T-helper 1 cell (primary cell): ENCODE measurements at places on chromosomes 2 and 18.

DNA sequence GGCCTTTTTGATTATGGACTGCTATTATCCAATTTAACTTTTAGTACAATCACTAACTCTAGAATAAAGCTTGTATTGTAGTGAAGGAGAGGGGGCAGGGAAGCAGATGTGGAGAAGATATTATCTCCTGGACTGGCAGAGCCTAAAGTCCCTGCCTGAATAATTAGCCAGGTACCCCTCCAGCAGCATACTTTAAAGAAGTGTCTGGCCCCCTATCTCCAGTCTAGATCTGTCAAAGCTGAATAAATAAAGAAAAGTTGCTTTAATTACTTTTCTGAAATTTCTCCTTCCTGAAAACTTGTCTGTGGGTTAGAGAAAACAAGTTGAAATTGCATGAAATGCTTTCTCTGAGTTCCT is 258.2 kb downstream of the SLC8A1 start:
- no peak for DNase-seq

DNA sequence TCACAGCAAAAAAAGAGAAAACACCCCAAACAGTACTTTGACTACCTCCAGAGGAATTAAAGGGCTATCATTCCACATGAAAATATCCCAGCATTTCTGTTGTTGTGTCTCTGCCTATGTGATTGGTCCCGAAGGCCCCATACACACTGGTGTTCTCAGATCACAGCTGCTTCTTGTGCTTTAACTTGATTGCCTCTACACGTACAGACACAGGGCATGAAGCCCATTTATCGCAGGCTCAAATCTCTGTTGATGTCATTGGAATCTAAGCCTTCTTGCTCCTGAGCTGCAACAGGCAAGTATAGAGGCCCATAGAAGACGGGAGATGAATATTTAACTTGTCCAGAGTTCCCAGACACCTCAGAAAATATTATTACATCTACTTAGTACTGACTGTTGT is 405.2 kb downstream of the NCKAP5 start:
- DNase-seq: no peak

- DNase-seq: peak; percentile 57
Observed at GRCh38 chr2:112749755-112750559, 14.5 kb downstream of the CKAP2L start.

GRCh38 chr2:133606616-133607015 is 38.4 kb upstream of the NCKAP5 start:
- no peak for DNase-seq

DNA sequence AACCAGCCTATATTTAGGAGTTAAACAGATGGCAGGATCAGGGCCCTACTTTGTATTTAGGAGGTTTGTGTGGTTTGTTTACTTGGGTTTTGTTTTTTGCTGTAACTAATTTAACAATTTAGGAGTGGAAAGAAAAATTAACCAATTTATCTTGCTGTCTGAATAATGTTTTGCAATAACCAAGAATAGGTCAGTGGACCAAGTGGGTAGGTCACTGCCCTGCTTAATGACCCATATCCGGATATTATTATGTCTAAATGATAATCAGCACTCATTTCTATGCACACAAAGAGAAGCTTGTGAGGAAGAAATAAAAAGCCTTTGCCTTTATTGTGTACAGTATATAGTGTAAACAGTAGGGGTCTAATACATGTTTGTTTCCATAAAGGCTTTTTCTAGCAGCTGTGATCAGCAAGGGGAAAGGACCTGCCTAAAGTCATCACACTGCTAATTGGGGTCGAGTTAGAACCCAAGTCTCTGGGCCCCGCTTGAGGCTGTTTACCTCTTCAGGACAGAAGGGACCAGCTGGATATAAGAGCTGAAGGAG is 76.6 kb downstream of the TGOLN2 start:
- DNase-seq: no peak

DNA sequence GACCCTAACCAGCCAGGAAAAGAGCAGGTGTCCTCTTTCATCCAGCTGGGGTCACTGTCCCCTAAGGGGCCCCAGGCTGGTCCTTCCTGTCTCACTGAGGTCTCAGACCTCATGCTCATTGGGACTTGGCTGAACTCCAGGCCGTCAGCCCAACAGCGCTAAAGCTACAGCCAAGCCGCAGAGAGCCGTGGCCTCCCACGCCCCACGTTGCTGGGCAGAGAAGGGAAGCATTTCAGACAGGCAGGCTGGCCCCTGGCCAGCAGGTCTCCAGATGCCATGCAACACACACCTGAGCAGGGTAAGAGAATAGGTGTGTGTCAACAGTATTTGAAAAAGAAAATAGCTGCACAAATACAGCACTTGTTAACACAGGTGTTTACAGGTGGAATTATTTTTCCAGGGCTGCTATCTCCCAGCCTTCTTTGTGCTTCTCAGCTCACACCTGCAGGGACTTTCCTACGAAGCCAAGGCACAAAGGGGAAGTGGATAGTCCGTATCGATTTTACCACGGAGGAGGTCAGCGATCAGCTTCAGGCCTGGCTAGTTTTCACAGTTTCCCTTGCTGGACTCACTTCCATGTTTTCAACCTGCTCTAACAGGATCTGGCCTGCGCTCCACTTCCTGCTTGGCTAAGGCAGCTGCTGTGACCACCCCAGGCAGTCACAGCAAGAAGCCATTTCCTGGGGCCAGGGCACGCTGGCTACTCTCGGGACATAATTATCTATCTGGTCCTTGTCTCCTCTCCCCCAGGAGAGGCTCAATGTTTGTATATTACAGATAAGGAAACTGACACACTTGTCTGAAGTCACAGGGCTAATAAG is 156.1 kb upstream of the ID2 start:
- no peak for DNase-seq

DNA sequence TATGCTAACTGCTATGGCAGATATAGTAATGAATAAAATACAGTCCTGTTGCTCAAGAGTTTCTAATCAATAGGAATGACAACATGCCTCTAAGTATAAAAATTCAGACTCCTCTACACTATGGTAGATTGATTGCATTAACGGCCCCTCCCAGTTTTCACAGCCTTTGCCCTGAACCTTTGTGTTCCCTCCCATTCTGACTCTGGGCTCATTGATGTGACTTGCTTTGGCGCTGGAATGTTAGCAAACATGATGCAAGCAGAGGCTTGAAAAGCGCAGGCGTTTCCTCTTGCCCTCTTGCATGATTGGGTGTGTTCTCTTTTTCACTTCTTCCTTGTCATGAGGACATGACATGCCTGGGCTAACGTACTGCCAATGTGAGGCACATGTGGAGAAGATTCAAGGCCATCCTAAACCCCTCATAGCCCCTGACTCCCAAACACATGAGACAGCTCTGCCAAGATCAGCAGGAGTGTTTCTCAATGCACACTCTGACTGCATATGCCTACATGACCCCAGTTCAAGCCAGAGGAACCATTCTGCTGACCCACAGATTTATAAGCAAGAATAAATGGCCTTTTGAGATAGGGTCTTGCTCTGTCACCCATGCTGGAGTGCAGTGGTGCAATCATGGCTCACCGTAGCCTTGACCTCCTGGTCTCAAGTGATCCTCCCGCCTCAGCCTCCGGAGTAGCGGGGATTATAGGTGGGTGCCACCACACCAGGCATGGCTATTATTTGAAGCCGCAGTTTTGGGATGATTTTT is 49.7 kb upstream of the CD28 start:
- no peak for DNase-seq

GRCh38 chr2:27566628-27567027 is 16.2 kb upstream of the ZNF512 start:
- no peak for DNase-seq

DNA sequence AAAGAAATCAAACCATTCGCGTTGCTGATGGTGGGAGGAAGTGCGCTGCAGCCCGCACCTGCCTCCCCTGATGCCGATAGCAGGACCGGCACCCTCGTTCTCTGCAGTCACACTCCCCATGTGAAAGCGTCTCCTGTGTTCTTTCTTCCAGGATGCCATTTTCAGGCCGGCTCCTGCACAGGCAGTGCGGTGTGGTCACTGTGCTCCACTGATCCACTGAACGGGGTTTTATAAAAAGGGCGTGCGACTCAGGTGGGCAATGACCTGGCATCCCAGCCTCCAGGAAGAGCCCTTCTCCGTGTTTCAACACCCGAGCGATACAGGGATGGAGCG is 88.3 kb upstream of the SNTG2 start:
- no peak for DNase-seq

GRCh38 chr2:43029186-43029585 is 197.2 kb downstream of the ZFP36L2 start:
- no peak for DNase-seq

- no peak for DNase-seq
Observed at GRCh38 chr2:68125821-68126220, 31.9 kb upstream of the PNO1 start.

DNA sequence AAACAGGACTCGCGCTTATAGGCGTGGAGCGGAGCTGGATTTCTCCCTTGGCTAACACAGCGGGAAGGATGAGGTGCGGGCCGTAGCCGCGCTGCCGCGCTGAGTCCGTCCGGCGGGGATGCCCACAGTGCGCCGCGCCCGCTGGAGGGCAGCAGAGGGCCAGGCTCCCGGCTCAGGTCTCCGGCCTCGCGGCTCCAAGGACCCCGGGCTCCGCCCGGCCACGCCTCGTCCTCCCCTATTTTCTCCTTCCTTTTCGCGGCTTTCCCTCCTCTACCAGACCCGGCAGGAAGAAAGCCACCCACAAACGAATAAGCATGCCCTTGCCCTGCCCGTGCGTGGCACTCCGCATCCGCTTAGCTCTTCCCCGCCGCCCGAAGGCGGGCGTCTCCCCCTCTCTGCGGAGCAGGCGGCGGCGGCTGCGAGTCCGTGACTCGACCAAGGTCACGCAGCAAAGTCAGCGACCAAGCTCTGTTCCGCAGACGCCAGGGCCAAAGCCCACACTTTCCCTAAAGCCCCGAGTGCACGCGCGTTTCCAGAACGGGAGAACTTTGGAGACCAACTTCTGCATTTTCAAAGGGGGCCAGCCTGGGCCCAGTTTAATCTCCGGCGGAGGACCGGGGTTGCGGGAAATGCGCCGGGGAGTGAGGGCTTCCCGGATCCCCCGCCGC is 48.5 kb downstream of the KCNIP3 start:
- DNase-seq: peak; percentile 45

GRCh38 chr2:169573160-169573973 is at the start of gene FASTKD1:
TSS of gene FASTKD1 (minus strand) at chr2:169573865. CDS start at chr2:169572029, 1,836 bp downstream.
- DNase-seq: peak; percentile 89

GRCh38 chr18:36536426-36536825 is 238.9 kb downstream of the FHOD3 start:
- no peak for DNase-seq

DNA sequence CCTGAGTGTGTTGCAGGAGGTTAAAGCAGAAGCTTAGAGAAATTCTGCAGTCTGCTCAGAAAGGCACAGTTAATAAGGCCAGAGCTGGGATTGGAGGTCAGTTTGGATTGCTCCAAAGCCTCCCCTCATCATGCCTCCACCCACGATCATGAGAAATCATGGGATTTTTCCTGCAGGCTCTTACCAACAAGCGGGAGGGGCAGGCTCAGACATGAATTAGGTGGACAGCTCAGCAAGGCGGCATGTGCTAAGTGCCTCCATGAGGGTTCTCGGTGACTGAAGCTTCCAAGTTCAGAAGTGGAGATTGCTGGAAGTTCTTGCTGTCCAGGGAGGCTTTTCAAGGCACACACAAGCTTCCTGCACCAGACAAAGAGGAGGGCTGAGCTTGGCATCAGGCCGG is 163.8 kb downstream of the SETBP1 start:
- DNase-seq: no peak

GRCh38 chr2:237143676-237144440 is 58.2 kb downstream of the COPS8 start:
- DNase-seq: no peak

- DNase-seq: no peak
Observed at GRCh38 chr2:238421695-238422035, 5.1 kb upstream of the ASB1 start.
